Stimulated activated CD4-positive, alpha-beta T cell treated with anti-CD3 and anti-CD28 coated beads, Interleukin-15, amount 100 ng/mL, for 24 hours (primary cell): ENCODE measurements at places on chromosomes 7 and 10.

DNA sequence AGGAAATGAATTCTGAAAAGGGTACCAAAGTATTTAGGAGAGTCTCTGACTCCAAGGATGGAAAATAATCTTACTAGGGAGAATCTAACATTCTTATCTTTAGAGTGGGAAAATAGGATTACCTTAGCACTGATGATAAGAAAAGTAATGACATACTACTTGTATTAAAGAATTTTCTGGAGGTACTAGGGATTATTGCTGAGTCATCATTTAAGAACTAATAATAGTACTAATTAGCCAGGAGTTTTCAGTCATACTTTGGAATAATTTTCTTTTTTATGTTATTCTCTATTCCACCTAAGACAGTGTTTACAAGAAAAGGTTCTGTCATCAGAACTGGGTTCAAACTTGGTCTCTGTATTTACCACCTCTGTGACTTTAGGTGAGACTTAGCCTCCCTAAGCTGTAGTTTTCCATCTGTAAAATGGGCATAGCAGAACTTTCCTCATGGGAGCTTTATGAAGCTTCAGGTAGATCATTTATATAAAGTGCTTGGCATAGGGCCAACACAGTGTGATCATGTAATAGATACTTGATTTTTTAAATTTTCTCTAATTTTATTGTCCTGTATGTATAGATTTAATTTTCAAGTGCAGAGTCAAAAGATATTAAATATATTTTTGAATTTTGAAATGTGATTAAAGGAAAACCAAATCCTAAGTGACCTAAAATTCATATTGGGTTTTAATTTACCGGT is 20.4 kb downstream of the ITGB8 start:
- no peak for DNase-seq

DNA sequence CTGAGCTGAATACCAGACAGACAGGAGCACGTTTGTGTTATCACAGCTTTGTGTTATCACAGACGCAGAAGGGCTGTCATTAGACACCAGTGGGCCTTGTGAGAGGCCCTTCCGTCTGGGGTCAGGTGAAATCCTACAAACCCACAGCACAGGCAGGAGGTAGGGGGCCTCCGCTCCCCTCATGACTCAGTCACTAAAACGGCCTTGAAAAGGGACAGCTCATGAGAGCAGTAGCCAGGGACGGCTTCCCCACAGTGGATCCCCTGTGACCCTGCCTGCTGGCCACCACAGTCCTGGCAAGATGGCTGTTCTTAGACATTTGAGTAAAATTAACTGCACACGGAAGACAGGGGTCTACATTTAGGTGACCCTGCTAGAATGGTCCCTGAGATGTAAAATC is 215.8 kb upstream of the PPP2R2D start:
- no peak for DNase-seq

DNA sequence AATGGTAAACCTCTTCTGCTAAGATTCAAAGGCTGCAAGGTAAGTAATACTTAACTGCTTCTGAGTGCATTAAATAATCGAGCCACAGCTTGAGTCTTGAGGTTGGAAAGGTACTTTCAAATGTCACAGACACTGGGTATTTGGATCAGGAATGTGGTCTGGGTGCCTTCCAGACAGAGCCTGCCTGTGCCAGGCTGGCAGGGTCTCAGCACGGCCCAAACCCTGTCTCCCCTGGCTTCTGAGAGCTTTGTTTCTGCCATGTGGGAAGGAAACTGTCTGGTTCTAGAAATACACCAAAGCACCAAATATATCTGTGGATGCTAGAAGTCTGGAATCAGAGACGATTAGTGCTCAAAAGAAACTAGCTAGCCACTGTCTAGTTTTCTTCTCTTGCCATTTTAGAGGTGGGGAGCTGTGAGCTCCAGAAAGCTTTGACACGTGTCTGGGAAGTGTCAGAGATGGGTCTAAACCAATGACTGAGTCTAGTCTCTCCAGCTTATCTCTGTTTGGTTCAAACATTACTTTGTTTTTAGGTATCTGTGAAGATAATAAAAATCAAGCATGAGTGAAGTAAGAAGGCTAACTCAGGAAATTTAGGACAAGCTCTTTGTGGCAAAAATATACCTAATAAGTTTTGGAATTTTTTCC is 162.8 kb downstream of the CYP26A1 start:
- no peak for DNase-seq

- DNase-seq, result no peak
These were observed 68.0 kb downstream of the SEPTIN14 start for GRCh38 chr7:55794527-55794926.

- DNase-seq, result no peak
These were observed 32.9 kb downstream of the CDC123 start for GRCh38 chr10:12228851-12229250.

GRCh38 chr7:77887567-77887966 is 89.0 kb downstream of the PHTF2 start:
- DNase-seq, result no peak
